ENCODE measurements at places on chromosomes 3 and 15.
A peak's percentile ranks its signal among the peaks of the same experiment; 100 is the strongest.

DNA sequence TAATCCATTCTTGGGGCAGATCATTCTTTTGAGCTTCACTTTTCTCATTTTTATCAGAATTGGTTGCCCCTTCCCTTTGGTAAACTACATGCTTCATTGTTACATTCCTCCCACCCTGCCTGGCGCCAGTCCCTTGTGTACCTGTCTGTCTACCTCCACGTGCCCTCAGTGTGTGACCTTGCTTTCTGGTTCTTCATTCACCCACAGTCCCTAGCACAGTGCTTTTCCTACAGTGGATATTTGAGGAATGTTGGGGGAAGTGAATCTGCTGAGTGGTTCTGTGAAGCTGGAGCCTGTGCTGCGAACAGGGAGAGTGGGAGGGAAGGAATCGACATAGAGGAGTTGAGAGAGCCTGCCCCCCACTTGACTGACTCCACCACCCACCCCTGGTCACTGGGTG, 23.4 kb downstream of the GPD1L start:
- DNase-seq = no peak

- DNase-seq = no peak
Measured at GRCh38 chr3:79200456-79200855, 567.3 kb downstream of the ROBO1 start.

DNA sequence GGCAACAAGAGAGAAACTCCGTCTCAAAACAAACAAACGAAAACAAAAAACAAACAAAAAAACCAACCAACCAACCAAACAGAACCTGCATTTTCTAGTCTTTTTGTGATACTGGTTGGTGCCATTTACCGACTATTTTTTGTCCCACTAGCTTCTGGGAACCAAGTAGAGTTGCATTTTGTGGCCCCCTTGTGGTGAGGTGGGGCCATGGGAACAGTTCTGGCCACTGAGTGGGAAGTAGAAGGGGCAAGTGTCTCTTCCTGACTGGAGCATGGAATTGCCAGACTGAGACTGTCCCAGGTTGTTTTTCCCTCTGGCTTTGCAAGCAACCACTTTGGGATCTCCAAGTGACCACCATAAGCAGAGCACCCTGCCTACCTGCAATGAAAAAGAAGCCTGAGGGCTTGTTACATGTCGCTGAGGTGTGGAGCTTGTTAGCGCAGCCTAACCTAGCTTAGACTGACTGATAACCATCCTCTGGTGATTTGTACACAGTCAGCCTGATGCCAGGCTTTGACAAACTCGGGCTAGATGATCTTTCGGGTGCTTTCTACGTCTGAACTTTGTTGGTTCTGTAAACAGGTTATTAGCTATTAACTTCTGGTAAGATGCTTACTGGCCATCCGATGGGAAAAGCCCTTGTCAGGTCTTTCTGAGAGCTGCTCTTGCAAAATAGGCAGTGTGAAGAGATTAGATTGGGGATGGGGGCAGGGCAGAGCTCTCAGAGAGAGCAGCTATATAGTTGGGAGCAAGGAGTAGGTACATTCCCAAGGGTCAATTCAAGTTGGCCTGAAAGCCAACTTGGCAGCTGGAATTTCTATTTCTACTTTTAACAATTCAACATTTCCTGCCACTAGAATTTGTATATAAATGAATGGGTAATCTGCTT, 172.2 kb downstream of the SSR3 start:
- DNase-seq = peak; percentile 46

- no peak for DNase-seq
Measured at GRCh38 chr15:38559636-38560307, 4.8 kb downstream of the RASGRP1 start.

DNA sequence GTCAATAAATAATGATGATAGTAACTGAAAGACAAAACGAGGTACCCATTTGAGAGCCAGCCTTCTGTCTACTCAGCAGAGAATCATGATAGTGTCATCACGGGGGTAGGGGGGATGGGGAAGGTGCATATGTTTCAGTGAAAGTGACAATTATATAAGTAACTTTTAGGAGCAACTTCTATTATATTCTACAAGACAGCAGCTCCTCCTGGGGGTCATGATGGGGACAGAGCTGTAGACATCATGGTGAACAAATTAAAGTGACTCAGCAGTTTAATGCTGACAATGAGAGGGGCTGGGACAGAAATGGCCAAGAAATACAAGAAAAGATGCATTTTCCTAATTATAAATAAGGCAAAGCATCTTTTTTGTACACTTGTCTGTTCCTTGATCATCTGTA, 11.8 kb downstream of the CAPN3 start:
- DNase-seq = peak; percentile 1

- DNase-seq = no peak
Measured at GRCh38 chr15:41631880-41632470, 28.2 kb upstream of the MGA start.

- DNase-seq = no peak
Measured at GRCh38 chr3:108086653-108087052, 4.2 kb downstream of the CD47 start.

- DNase-seq = peak; percentile 73
Measured at GRCh38 chr15:59436774-59437141, 1.2 kb upstream of the FAM81A start.

DNA sequence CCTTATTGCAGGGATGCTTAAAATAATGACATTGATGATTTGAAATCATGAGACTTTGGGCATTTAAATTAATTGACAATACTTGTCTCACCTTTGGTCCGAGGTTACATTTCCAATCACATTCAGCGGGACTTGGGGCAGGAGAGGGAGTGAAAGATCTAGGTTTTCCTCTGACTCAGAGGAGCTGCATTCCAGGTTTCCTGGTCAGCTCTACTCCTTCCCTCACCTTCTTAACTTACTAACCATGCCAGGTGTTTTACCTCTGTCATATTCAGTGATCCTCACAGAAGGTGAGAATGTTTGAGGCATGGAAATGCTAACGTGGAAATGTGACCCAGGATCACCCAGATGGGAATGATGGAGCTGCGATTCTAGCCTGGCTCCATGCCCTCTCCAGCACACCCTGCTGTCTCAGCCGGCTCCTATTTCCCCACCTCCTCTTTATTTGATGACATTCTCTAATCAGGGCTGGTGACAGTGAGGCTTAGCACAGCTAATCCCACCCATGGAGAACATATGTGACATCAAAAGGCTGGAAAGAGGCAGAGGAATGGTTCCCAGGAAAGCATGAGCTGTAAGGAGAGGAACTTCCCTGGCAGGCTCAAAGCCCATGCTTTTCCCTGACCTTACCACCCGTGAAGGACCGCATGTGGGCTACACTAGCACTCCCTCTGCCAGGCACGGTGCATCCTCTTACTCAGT, 38.7 kb downstream of the THSD4 start:
- DNase-seq = no peak

GRCh38 chr3:184347321-184348056, 10.1 kb downstream of the FAM131A start:
- no peak for DNase-seq

GRCh38 chr3:187251599-187251998, 39.9 kb downstream of the MASP1 start:
- no peak for DNase-seq

DNA sequence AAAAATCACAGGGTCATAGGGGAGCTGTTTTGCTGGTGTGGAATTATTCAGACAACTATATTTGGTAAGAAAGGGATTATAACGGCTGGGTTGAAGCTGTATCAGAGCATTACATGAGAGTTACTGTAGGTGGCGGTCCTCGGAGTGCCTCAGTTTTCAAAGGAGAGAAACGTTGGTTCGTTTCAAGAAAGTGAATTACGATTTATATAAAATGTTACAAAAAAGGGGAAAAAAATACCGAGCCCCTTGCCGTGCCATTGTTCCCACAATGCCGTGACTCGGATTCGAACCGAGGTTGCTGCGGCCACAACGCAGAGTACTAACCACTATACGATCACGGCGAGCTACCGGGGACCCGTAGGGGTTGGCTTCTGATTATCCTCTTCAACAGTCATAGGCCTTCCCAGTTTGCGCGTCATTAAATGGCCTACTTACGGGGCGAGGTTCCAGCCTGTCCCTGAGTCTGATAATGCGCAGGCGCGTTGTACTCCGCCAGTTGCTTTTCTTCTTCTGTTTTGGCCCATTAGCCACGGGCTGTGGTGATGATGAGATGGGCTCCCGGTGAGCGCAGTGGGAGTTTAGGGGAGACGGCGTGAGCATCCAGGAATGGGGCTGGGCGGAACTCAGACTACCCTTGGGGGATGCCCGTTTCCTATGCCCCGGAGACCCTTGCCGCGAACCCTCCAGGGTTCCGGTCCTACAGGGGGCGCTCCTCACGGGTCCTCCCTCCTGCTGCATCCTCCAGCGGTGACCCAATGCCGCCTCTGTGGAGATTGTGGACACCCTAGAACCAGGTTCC, 10.8 kb upstream of the SHF start:
- DNase-seq = peak; percentile 95

- DNase-seq = peak; percentile 51
Measured at GRCh38 chr3:167941234-167941995, 154.3 kb downstream of the GOLIM4 start.

DNA sequence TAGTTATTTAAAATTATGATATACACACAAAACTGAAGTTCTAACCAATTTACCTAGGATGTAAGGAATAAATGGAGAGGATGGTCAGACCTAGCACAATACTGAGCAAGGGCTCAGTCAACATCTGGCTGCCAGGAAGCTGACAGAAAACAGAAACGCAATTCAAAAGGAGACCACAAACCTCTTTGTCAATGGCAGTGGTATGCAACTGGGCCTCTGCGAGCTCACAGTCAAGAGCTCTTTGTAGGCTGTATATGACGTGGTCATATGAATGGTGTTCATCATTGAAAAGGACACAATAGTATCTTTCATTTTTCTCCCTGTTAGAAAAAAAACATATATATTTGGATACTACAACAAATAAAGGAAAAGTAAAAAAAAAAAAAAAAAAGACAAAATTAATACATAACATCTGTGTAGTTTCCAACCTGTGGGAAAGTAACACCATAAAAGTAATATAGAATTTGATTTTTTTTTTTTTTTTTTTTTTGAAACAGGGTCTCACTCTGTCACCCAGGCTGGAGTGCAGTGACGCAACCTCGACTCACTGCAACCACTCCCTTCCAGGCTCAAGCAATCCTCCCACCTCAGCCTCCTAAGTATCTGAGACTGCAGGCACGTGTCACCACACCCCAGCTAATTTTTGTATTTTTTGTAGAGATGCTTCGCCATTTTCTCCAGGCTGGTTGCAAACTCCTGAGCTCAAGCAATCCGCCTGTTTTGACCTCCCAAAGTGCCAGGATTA, 37.9 kb downstream of the UBR1 start:
- DNase-seq = no peak

- DNase-seq = peak; percentile 18
Measured at GRCh38 chr3:100833483-100833882, 124.2 kb downstream of the TFG start.

GRCh38 chr15:74725225-74725774, at the start of gene CYP1A1:
Gene CYP1A1 (minus strand): TSS chr15:74725528. CDS start chr15:74723097, 2,431 bp downstream.
- DNase-seq = peak; percentile 18

GRCh38 chr3:165464736-165465135, 268.6 kb upstream of the SLITRK3 start:
- DNase-seq = no peak

DNA sequence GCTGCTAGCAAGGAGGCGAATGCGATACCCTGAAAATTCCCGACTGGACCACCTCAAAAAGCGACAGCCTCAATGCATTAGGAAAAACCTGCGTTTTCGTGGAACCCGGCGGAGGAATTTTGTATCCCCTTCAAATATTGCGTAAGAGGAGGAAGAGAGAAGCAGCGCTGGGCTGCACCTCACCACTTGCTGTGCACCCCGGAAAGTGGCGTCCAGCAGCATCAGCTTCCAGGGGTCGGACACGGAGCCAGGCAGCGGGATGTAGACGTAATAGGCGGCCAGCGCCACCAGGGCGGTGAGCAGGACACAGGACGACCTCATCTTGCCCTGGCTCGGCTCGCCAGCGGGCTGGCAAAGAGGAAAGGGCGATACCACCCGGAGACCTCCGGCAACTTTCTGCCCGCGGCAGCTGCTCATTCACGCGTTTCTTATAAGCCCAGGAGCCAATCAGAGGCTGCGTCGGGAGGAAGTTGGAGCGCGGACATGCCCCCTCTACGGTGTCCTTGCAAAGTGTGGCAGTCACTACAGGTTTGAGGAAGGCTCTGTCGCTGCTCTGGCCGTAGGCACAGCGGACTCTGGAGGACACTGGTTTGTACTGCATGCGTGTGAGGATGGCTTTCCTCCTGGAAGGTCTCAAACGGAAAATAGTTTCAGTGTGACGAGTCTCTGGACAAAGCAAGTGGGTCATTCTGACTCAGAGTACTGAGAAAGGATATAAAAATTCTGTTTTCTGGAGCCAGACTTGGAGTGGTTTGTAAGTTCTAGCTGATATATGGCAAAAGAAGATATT, at the start of gene NCEH1:
TSS of gene NCEH1 (minus strand) at position 404 of the 790 bp plus-strand sequence. CDS start at position 321, 83 bp downstream.
- peak; percentile 98 for DNase-seq

DNA sequence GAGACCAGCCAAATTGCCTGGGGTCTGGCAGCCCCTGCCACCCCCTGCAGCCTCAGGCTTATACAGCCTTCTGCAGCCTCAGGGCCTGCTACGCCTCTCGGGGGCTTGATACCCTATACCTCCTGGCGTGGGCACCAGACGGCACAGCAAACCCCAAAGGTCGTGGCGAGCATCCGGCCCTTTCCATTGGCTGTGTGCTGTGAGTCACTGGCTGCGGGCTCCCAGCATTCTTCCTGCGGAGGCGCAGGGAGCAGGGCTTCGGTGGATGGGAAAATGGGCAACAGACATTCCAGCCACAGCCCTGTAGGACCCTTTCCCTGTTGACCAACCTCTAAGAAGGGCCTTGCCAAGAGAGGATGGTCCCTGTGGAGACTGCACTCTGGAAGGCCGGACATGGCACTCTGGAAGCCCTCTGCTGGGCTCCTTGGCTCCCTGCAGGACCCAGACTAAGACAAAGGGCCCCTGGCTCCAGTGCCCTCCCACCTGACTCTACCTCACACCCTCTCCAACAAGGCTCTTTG, 59.6 kb downstream of the ITGA11 start:
- peak; percentile 43 for DNase-seq

- peak; percentile 79 for DNase-seq
Measured at GRCh38 chr3:42133500-42134298, 42.5 kb downstream of the TRAK1 start.

DNA sequence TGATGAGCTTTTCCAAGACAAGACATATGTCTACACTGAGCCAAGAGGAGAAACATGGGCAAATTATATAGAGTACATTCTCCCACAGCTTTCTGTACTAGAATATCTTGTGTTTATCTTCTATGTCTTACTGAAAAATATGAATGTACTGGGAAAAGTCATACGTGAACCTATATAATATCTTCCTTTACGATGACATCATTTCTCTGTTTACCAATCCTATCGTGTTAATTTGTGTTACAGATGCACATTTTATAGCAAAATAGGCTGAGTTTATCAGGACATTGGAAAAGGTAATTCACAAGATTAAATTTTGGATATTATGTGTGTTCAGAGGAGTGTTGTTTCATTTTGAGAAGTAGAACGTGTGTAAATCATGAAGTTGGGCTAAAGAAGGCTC, 452.5 kb upstream of the THRB start:
- no peak for DNase-seq

- DNase-seq = no peak
Measured at GRCh38 chr3:17589888-17590287, 152.5 kb downstream of the TBC1D5 start.

DNA sequence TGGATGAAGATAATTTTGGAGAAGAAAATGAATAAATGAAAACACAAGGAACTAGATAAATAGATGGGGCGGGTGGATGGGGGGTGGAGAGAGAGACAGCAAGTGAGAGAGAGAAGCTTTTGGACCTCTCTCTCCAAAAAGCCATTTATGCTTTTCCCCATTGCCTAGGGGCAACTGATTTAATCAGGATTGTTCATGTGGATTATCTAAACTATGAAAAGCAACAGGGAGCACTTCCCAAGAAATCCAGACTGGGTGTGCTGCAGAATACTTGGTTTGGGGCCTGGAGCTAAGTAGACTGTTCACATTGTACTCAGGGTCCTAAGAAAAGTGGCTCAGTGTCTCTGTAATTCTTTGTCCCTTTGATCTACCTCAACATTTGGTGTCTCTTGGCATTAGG, 367.0 kb downstream of the TIGIT start:
- DNase-seq = no peak

All from NCI-H69 (cell line).